Cerebellar nuclear complex (tissue), 1 donor: ENCODE measurements at places on chromosomes 13 and 19.

- no peak for DNase-seq
Observed at GRCh38 chr13:20337884-20338551, 105.9 kb upstream of the GJB6 start.

GRCh38 chr19:7494416-7495098 is 5.7 kb upstream of the PEX11G start:
- no peak for DNase-seq

DNA sequence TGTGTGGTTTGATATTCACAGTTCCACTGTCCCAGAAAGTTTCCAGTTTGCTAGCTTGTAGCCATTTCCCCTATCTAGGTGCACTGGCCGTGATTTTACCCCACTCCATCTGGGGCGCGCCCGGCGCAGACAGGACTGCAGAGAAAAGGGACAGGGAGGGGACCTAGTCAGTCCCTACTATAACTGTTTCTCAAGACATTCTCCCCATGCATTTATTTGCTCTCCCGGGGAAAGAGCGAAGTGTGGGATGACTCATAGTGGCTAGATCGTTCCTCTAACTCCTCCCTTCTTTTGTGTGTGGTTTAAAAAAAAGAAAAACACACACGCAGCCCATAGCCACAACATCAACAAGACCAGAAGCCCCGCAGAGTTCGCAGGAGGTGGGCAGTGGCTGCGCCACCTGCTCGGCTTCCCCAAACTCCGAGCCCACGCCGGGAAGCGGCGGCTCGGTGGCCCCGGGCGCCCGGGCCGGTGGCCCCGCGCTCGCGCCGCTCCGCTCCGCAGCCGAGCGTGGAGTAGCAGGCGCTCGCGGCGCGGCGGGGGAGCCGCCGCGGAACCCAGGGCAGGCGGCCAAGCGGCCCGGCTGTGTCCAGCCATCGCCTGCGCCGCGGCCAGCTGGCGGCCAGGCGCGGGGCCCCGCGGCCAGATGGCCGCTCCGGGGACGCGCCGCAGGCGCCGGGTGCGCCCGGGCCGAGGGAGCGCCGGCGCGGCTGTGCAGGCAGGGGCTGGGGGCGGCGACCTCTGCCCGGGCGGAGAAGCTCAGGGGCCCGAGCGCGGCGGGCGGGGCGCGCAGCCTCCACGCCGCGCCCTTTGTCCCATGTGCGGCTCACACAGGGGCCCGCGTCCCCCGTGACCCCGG is 653 bp downstream of the TMTC4 start:
- DNase-seq: no peak

- no peak for DNase-seq
Observed at GRCh38 chr13:88153353-88153752, 482.2 kb downstream of the SLITRK5 start.

- DNase-seq: no peak
Observed at GRCh38 chr13:109595471-109595870, 190.9 kb downstream of the IRS2 start.

DNA sequence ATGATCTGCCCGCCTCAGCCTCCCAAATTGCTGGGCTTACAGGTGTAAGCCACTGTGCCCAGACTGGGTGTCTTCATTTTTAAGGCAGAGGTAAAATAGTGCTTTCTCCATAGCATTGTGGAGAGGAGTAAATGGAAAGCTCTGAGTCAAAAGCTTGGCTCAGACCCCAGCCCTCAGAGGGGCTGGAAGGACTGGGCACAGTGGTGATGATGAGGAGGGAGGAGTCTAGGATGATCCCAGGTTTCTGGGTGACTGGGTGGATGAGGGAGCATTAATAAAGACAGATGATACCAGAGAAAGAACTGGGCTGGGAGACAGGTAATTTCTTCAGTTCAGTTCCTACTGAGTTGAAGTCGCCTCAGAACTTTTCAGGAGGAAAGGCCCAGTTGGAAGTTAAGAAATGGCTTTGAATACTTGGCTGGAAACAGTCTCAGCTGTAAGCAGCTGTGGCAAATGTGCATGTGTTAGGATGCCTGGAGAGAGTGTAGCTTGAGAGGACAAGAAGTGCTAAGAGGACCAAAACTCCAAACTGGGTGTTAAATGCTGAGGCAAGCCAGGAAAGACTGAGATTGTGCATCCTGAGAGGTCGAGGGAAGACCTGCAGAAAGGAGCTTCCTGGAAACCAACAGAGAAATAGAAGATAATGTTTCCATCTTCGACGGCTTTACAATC is 37.1 kb upstream of the MEDAG start:
- no peak for DNase-seq

DNA sequence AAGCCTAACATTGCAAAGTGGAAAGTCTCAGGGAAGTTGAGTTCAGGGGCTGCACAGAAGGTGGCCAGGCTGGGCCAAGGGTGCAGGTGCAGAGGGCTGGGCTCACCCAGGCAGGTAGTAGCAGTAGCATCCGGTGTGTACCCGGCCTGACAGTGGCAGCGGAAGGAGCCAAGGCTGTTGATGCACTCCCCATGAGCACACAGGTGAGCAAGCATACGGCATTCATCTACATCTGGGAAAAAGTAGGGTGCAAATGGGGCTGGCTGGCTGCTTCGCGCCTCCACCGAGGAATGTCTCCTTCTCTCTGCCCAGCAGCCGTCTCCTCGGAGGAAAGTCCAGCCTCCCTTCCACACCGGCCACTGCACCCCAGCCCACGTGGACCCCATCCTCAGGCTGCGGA is 30.6 kb downstream of the CCL25 start:
- no peak for DNase-seq

DNA sequence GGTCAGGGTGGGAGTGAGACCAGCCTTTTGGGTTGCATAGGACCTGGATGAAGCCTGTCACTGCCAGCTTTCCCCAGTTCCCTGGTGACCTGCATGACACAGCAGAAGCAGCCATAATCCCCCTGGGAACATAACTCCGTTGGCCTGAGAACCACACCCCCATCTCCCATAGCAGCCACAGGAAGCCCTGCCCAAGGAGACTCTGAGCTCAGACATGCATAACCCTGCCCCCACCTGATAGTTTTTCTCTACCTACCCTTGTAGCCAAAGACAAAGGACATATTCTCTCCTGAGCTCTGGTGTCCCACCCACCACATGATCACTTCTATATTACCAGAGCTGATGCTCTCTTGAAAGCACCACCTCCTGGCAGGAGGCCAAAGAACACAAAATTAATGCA is 413.5 kb upstream of the HTR2A start:
- DNase-seq: no peak

DNA sequence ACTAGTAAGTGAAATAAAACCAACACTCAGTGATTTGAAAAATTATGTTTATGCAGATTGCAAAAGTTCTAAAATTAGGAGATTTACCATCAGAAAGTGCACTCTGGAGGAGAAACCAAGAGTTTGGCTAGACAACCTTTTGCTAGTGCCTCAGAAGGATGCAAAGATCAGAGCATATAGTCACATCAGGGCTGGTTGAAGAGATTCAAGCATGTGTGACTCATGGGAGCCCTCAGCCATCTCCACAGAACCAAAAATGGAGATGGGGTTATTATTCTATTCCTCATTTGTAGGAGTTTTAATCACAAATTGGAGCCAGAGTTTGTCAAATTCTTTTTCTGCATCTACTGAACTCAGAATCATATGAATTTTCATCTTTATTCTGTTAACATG is 32.9 kb upstream of the OXGR1 start:
- DNase-seq: no peak

DNA sequence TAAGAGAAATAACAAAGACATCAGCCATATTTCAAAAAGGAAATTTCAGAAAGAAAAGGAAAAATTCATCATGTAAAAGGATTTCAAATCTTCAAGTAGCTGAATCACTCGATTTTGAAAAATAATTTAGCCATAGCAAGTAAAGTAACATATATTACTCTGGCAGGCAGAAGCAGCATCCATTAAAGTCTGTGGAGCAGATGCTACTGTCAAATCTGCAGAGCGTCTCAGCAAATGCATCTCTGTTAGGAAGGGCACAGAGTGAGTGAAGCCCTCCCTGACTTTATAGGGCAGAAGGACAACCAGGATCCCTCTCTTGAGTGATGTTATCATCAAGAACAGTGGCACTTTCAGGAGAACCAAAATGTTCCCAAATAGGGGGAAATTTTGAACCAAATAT is 445.5 kb downstream of the EFNB2 start:
- no peak for DNase-seq

- no peak for DNase-seq
Observed at GRCh38 chr13:111458739-111459138, 138.3 kb downstream of the TEX29 start.

DNA sequence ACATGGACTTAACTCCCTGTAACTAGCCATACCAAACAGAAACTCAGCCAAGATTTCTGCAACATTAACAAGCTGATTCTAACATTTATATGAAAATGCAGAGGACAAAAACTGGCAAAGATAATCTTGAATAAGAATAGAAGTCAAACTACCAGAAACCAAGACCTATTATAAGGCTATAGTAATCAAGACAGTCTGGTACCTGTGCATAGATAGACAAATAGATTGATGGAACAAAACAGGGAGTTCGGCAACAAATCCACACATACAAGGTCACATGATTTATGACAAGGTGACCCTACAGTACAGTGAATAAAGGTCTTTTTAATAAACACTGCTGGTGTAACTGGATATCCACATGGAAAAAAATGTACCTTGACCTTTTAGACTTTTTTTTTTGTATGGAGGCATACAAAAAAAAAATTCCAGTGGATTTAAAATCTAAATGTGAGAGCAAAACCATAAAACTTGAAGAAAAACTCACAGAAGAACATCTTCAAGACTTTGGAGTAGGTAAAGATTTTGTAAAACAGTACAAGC is 2.9 kb upstream of the RFC3 start:
- no peak for DNase-seq

GRCh38 chr19:41925208-41926003 is 2.8 kb downstream of the ERFL start:
- no peak for DNase-seq

DNA sequence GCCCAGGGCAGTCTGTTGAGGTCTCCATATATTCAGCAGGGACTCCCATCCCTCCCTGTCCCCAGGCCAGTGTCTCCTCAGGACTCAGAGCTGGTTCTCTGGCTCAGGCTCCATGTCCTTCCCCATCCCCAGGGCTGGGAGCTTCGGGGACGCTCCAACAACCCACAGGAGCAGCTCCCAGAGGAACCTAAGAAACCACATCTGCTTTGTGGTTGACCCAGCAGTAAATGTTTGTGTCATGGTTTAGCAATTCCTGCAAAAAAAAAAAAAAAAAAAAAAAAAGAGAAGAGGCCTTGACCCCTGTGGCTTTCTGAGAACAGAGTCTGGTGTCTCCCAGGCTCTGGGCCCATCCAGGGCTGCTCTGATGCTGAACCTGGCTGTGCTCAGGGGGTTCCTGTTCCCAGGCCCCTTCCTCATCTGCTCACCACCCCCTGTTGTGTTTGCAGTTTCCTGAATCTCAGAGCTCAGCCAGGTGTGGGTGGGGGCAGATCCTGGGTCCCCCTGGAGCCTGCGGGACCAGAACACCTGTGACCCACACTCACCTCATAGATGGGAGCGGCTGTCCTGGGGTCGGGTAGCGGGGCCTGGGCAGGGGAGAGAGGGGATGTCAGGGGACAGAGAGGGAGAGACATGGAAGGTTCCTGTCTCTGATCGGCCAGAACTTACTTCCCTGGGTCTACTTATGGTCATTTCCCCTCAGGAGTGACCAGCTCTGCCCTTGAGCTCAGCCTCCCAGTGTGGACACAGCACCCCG is 25.2 kb upstream of the CEACAM1 start:
- DNase-seq: no peak

DNA sequence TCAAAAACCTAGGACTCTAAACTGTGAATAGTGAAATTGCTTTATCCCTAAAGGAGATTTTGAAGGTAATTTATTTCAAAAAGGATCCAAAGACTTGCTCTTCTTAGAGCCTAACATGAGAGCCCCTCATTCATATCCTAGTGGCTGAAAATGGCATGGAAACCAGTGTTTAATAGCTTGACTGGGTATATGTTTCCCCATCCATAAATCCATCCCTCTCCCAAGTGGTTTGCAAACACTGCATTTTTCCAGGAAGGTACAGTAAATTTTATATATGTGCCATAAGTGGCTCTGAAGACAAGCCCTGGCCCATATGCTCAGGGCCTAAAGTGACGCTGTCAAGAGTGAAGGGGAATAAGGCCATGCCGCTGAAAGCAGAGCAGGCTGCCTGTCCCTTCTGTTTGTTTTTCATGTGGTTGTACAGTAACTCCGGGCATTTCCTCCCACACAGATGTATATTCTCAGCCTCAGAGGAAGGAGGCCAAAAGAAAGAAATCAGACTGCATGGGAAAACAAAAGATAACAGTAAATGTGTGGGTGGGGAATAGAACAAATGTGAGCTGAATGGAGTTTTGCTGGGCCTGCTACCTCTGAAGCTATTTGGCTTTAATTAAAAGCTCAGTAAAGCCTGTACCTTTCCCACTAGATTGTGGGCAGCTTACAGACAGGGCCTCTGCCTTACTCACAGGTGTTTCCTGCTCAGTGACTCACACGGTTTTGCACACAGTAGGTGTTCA is 181.9 kb downstream of the PCDH9 start:
- no peak for DNase-seq

- peak; percentile 8 for DNase-seq
Observed at GRCh38 chr19:6528544-6529121, 2.2 kb upstream of the TNFSF9 start.

GRCh38 chr19:11486661-11487503 is 6.0 kb upstream of the ELAVL3 start:
- DNase-seq: no peak

- no peak for DNase-seq
Observed at GRCh38 chr13:47421525-47421924, 524.7 kb upstream of the HTR2A start.

DNA sequence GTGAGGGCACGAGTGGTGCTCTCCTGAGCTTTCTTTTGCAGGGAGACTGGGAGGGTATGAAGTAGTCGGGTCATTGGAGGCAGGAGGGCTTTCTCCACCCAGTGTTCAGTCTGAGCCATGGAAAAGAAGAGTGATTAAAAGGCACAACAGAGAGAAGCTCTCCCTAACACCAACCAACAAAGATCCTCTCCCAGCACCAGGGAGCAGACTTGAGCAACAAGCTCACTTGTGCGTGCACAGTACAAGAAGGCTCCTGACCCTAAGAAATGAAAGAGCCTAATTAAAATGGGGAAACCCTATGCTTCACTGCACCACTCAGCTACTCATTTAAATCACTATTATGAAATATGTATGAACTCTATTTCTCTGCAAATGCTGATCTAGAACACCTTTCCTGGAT is 276.3 kb upstream of the SOX21 start:
- no peak for DNase-seq

- no peak for DNase-seq
Observed at GRCh38 chr13:27574661-27575060, 45.7 kb downstream of the LNX2 start.

DNA sequence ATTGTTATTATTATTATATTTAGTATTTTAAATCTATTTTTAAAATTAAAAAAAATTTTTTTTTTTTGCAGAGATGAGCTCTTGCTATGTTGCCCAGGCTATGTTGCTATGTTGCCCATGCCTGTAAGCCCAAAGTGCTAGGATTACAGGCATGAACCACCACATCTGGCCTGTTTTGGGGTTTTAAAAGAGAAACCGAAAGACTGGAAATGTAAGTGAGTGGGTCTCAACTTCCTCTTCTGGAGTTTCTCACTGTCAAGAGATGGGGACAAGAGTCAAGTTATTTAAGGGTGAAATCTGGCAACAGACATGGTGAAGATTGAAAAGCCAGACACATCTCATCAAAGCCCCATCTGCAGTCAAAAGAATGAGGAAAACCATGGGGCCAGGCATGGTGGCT is 4.2 kb upstream of the OR7G3 start:
- DNase-seq: no peak
